NCI-H187 (cell line): ENCODE measurements at places on chromosomes 2 and 18.

DNA sequence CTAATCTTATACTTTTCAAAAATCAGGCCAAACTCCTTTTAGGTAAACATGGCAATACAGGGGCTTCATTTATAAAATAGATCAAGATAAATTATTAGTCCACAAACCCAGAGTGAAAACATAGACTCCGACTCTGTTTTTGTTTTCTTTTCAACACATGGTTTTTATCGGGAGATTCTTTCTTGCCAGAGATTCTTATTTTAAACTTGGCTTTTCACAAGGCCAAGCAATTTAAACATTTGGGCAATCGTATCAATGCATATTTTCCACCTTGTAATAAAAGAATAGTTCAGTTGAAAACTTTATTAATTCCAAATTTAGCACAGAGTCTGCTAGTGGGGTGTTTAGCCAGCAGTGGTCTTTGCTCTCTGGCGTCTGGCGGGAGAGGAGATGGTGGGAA is 71.9 kb downstream of the SOX11 start:
- no peak for DNase-seq

DNA sequence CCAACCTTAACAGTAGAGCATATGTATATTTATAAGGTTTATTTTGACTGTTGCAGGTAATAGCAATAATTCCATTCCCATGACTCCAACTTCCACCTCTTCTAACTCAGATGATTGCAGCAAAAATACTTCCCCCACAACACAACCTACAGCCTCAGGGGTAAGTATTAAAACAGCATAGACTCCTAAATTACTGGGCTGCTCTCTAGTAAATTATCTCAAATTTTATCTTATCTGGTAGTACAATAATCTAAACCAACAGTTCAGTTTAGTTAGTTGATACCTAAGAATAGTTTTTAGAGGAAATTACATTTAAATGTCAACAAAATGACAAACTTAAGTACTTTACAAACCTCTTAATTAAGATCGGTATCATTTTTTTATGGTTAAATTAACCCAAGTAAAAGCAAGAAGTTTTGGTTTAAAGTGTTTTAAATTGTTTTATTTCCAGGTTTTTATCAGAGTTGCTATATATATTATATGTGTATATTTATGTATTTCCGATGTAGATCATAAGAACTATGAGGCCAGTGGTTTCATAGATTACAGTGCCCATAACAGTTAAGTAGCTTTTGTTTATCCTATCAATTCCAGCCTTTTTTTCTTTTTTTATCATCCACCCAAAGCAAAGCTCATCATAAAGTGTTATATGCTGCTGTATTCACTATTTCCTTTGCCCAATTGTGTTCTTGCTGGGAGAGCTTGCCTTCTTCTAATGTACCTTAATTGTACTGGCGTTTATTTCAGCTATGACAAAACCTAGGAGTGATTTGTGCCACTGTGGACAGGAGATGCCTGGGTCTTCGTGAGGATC is 13.7 kb downstream of the GATA6 start:
- DNase-seq, result no peak

DNA sequence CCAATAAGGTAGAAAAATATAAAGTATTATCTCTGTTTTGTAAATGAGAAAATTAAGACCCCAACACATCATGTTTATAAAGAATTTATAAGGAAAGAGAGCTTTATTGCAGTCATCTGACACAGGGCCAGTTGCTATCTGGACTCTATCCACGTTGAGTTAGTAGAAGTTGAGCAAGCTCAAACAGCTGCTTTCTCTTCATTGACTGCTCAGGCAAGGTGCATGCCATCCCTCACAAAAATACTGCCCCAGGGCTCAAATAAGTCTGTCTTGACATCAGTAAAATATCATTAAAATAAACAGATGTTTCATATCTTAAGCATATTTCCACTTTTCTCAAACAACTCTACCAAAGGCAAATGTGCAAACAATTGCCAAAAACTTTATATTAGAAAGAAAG is 14.8 kb downstream of the COL5A2 start:
- no peak for DNase-seq

- DNase-seq, result no peak
These were observed 139.2 kb upstream of the MYO3B start for GRCh38 chr2:170038734-170039133.

GRCh38 chr2:121037480-121037879 is 247.5 kb downstream of the TFCP2L1 start:
- DNase-seq, result no peak

- DNase-seq, result no peak
These were observed 475.8 kb downstream of the TXNL1 start for GRCh38 chr18:56162311-56163265.

DNA sequence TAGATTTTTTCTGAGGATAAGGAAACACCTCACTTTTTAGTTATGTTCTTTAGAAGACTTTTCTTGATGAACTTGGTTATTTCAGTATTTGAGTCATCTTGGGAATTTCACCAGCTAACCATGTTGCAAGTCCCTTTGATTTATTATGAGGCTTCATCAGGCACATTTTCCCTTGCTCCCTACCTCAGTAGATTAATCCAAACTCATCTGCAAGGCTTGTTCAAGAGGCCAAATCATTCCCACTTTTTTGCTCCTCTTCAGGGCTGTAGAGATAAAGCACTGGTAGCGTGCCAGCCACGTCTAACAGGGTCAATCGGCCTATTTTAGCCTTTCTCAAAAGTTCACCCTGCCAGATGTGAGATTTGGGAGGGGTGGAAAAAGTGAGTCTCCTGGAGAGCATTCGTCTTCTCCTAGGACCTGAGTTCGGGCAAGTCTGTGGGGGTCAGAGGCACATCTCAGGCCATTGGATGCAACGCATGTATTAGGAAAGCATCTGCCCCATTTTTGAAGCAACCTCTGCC is 120.3 kb downstream of the RDH14 start:
- DNase-seq, result no peak

DNA sequence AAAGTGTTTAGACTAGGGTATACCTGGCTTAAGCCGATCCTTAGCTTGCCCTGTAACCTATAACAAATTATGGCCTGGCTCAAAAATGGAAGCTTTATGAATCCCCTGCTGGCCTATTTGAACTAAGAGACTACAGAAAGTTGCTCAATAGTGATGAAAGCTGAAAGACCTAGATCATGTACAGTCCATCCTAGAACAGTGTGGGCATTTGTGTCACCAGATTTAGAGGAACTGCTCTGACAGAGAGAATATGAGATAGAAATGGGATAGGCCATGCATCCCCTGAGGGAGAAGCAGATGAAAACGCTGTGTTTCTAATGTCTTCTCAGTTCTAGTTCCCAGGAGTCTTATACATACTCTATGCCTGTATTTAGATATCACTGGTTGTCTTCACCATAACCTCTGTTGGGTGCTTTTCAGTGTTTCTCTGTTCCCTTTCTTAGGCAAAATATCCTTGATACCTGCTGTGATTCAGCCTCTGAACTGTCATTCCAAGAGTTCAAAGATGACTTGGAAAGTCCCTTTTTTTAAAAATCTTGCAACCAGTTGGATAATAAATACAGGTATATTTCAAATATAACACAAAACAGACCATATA is 246.9 kb upstream of the SLC39A10 start:
- no peak for DNase-seq

GRCh38 chr2:177165721-177166711 is 46.6 kb upstream of the HNRNPA3 start:
- no peak for DNase-seq

DNA sequence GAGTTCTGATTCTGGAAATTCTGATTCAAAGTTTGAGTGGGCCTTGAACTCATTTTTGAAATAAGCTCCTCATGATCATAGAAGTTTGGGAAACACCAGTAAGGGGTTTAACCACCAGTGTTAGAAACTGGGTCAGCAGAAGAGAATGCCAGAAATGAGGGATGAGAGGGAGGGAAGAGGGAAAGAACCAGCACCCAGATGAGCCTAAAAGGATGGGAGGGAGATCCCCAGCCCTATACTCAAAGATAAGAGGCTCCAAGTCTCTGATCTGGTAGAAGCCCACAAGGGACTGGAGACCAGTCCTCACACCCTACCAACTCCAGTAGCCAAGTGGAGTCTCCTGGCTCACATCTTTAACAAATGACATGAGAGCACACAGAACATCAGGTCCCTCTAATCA is 305.0 kb upstream of the NRP2 start:
- DNase-seq, result no peak

GRCh38 chr2:45568935-45569334 is 42.1 kb downstream of the SRBD1 start:
- no peak for DNase-seq

- no peak for DNase-seq
These were observed 166.6 kb downstream of the PMAIP1 start for GRCh38 chr18:60066219-60066975.

DNA sequence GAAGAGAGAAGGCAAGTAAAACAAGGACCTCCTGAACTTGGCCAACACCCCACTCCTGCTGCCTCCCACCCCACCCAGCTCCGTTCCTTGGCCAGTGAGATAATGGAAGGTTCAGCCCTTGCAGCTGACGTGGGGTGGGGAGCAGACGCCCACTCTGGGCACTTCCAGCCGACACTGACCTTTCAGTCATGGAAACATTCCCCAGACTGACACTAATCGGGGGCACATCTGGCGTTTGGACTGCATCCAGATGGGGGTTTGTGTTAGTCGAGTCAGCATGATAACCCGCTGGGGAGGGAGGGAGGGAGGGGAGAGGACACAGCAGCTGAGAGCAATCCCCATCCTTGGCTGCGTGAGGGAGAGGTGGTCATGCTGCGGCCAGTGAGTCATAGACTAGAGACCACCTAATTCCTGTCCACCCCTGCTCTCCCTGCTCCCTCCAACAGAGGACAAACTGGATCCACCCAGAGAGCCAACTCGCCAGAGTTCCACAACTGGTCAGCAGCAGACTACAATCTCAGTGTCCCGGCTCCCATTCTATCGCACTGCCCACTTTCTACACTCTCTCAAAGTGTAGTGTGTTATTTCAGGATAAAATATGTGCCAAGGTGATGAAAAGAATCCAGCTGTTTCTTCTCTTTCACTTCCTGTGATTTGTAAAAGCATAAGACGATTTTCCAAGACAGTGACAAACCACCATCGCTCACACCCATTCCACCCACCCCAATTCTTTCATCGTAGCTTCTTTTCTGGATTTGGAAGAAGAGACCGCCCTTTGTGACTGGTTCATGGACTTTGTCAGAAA is 115.4 kb upstream of the PKDCC start:
- no peak for DNase-seq
